ENCODE measurements at places on chromosomes 11 and 22. TPM values are rescaled to one million over a fixed set of nuclear protein-coding genes. Genes with fewer than 3 reads are reported as not detected.

CACNA1I gene
- not detected for total RNA-seq

PGM2L1 gene
- not detected for total RNA-seq

GRCh38 chr11:66992041-66992440 lies 16.9 kb downstream of the C11orf86 start:
- no peak for DNase-seq

DNA sequence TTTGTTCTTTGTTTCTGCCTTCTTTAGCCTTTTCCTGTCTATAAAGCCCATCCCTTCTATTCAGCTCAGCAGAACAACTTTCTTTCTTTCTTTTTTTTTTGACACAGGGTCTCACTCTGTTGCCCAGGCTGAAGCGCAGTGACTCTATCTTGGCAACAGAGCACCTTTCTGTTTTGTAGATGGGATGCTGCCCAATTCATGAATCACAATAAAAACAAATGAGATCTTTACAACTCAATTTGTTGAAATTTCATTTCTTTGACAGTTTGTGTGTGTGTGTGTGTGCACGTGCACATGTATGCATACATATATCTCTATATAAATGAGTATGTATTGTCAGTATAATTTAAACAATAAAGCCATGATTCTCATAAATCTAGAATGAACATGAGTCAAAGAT lies 25.5 kb downstream of the TSPAN18 start:
- no peak for DNase-seq

DNA sequence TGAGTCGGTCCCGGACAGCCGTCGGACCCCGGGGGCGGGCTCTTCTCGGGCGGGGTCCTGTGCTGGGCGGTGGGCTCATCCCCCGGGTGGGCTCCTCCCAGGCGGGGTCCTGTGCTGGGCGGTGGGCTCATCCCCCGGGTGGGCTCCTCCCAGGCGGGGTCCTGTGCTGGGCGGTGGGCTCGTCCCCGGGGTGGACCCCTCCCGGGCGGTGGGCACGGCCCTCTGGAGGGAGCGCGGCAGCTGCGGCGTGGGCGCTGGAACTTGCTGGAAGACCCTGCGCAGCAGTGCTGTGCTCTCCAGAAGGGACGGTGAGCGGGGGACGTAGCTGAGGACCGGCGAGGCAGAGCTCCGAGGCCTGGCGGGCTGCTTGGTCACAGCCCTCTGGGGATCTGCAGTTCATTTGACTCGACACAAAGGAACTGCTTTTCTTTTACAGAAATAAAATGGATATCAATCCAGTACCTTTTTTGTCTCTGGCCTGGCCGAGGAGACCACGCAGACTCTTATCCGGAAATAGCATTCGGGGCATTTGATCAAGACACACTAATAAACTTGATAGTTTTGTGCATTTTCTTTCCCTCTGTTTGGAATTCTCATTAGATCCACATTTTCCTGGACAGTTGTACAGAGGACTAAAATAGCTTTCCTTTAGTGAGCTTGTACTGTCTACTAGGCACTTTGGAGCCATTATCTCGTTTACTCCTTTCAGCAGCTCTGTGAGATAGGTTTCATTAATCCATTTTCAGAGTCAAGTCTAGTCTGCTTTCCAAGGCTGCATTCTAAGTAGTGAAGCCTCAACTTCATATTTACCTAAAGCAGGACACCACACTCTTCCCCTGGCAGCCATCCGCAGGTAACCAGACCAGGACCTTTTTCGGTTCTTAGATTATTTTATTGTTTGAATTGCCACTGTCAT lies 812 bp downstream of the JAM3 start:
- no peak for DNase-seq

DNA sequence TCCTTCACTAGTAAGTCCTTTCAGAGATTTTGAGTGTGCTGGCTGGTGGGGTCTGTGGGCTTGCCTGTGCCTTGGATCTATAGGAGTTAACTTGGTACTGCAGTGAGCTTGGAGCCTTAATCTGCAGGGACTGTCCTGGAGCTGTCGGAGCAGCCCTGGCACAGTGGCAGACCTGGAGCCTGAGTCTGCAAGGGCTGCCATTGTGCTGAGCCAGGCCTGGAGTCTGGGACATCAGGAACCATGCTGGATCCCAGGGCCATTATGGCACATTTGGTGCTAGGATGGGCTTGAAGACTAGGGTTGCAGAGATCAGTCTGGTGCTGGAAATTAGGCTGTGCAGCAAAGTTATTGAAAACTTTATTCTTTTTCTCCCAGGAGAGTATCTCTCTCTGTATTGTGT lies 665.4 kb downstream of the METTL15 start:
- DNase-seq, result no peak

FAM227A gene
- 3.7 TPM for total RNA-seq

DNA sequence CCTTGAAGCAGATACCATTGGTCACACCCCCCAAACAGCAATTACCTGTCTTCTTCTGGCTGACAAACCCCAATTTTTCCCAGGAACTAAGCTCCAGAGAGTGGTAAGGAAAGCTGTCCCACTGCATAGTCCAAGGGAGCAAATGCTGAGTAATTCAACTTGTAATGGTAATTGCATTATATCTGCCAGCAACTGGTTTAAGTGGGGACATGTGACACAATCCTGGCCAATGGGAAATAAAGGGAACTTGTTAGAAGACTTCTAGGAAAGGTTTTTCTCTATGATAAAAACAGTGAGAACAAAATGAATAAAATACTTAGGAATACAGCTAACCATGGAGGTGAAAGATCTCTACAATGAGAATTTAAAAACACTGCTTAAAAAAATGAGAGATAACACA lies 9.5 kb upstream of the ISX start:
- no peak for DNase-seq

- DNase-seq, result no peak
Observed at GRCh38 chr22:25485626-25486545, 78.6 kb upstream of the GRK3 start.

- no peak for DNase-seq
Observed at GRCh38 chr11:45881708-45882368, 3.6 kb upstream of the MAPK8IP1 start.

DNA sequence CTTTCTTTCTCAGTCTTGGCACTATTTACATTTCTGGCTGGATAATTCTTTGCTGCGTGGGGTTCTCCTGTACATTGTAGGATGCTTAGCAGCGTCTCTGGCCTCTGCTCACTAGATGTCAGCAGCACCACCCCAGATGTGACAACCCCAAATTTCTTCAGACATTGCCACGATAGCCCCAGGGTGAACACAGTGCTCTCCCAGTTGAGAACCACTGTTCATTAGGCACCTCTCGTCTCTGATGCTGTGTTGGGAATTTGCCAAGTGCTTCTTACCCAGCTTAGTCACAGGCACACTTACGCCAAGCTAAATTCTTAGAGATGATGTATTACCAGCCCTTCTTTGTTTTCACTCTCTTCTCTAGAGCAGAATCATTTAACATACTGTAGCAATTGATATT lies 9.4 kb downstream of the TRIM6 start:
- peak; percentile 51 for DNase-seq

- DNase-seq, result no peak
Observed at GRCh38 chr11:132055296-132055695, 684.9 kb downstream of the NTM start.

DNA sequence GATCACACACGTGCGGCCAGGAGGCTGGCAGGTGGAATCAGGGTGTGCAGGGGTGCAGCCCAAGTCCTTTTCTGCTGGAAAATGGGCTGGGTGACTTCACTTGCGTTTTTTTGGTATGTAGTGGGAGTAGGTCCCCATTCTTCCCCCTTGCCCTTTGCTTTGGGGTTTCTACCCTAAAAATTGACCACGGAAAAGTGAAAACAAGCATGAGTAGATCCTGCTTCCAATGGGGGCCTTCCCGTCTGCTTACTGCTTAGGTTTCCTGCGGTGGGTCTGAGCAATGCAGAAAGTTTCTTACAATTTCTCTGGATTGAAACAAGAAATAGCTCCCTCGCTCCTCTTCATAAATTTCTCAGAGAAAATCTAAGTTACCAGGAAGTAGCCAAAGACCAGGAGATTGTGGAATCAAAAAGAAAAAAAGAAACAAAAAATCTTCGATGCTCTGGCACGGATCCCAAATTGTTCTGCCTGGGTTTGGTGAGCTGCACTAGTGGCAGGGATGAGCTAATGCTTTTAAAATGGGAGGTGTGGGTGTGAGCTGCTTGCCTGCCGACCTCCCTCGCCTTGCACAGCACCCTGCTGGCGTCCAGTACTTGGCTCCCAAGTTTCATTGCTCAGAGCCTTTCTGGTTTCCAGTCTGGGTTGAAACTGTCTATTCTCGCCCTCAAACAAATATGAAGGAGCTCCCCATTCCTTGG lies 2.4 kb downstream of the TIMP3 start:
- no peak for DNase-seq

RIMBP3C gene
- total RNA-seq, result 0.65 TPM

HBB gene
- total RNA-seq, result not detected
